ENCODE measurements at places on chromosomes 12 and 14.

GRCh38 chr12:12046401-12046800, 24.3 kb upstream of the BCL2L14 start:
- no peak for DNase-seq

DNA sequence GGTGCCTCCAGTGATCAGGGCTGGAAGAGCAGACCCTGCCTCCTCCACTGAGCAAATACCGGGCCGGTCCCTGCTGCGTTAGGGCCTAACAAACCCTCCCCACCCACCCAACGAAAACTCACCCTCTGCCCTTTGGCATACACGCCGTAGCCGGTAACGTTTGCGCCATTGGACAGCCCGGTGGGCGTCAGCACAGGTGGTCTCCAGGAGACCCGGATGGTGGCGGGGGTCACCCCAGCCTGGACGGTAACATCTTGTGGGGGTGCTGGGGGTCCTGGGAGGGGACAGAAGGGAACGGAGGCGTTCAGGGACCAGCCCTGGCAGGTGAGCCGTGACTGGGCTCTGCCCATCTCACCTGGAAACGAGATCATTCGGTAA, 100.5 kb downstream of the PIWIL1 start:
- DNase-seq = no peak

DNA sequence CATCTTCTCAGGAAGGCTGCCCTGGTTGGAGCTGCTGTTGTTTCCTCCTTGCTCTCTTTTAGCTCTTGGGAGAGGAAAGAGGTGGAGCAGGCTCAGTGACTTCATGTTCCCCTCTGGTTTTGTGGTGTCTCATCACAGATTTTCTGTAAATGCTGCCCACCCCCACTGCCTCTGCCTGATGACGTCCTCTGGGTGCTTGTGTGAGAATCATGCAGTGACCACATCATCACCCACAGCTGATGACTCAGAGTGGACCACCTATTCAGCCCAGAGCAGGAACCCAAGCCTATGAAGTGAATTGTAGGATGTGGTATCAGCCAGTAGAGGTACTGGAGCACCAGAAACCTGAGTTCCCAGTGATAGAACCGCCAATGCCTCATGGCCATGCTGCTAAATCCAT, at the start of gene GZMB:
Gene GZMB (minus strand): TSS at position 33 of the 400 bp plus-strand sequence. CDS start 30 bp downstream, at position 3.
- DNase-seq = no peak

DNA sequence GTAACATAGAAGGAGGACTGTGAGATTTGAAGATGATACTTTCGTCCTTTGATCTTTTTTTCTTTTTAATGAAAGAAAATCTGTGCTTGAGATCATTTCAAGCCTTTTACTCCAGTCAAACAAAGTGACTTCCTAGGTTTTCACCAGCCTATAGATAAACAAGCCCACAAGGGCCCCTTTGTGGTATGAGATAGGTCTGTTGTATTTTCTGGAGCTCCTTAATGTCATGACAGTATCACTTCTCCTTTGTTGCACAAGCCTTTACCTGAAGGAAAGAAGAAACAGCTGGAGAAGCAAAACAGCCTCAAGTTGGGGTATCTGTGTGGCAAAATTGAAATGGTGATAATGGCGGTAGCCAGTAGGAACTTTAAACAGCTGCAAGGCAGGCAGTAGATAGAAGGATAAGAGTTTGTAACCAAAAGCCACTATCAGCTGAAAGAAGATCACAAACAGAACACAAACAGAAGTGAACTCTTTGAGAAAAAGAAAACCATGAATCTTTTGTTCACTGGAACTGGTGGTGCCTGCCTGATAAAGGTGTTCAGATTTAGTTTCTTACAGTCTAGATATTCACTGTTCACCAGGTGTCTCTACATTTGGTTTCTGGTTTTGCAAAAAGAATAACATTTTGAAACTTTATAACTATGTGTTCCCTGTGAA, 96.8 kb downstream of the LGR5 start:
- DNase-seq = no peak

DNA sequence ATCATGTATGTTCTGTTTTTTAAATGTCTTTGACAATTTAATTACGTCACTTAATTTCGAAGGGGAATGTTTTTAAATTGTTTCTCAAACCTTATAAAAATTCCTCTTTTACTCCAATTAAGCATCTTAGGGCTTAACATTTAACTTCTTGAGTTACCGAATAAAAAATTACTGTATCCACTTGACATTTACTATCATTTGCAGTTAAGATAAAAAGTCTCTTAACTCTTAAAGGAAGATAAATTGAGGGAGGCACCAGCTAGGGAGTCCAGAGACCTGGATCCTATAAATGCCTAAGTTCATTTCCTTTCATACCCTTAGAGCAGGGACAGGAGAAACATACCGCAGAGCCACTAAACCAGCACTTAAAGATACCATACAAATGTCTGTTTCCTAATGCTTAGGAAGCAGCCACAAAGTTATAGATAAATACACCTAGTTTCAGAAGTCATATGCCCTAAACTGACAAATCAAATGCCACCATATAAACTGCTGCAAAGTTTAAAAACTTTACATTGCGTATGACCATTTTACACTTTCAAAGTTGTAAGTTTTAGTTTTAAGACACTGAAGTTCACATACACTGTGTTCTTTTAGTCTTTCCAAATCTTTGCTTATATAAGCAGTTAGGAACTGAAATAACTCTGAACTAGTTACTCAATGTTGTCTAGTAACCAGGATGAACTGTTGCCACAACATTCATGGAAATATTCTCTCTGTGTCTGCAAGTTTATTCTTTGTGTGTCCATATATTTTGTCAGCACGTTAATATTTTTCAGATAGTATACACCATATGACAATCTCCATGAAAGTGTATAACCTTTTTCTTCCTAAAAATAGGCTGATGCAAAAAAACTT, 71.2 kb downstream of the GALNT4 start:
- peak; percentile 45 for DNase-seq

DNA sequence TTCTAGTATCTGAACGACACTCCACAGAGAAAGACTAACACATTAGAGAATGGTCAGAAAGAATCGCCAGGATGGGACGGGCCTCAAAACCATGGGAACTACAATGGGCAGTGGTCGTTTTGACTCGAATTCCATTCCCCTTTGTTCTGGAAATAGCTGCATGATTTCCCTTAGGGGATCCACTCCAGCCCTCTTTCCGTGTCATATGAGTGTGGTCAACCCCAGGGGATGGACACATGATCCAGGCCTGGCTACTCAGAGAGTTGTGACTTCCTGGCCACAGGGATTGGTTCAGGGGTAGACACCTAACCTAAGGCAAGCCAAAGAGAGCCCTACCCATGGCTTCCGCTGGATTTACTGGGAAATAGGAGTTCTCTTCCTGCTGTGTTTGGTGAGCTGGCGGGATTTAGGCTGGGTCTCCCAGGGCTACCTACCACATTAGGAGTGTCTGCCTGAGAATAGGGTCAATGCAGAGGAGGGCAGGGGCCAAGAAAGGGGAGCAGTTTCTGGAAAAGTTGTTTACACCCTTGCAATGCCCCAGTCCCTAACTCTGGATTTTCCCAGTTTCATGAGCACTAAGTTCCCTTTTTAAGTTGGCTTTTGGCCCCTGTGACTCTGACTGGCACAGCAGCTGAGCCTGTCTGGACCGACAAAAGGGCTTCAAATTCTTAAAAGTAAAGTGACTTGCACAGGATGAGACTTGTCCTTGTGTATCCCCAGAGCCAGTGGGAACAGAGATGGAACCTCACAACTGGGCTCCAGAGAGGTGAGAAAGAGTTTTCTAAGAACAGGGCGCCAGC, 28.1 kb upstream of the GPATCH2L start:
- no peak for DNase-seq

DNA sequence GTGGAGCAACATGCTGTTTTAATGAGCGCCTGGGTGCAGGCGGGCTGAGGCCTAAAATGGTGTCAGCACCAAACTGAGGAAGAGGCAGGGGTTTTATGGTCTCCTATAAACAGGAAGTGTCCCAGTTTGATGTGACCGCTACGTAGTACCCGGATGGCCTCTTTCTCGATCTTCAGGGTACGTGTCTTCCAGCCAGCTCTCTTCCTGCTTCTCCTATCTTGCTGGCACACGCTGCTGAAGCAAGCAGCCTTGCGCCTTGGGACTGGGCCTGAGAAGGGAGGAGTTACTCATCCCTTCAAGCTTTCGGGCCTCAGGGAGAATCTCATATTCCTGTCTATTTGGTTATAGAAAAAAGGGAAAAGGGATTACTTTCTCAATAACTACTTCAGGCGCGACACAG, 28.2 kb upstream of the RNASE1 start:
- DNase-seq = no peak

- DNase-seq = no peak
Observed at GRCh38 chr14:106551265-106551664, 1024.9 kb downstream of the TMEM121 start.

DNA sequence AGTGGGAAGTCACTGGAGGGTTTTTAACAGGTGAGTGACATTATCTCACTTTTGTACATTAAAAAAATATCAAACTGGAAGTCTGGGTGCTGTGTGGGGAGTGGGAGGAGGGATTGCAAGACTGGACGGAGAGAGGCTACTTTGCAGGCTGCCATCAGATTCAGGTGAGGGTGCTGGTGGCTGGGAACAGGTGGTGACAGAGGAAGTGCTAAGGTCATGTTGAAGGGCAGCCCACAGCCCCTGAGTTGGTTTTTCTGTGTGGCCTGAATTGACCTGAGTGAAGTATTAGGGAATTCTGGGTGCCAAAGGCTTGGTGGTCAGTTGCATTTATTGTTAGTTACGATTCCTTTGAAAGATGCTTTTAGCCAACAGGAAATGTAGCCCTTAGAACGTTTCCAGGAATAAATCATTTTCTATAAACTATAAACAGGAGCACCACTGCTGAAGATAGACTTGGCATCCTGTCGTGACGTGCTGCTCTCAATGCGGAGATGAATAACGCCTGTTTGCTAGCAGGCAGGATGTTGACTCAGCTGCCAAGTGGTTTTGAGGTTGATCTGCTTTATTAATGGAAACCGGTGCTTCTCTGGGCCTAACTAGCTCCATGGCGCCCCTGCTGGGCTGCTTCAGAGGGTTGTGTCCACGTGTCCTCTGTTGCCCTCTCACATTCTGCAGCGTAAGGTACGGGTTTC, 707.5 kb upstream of the TMEM132C start:
- peak; percentile 92 for DNase-seq

DNA sequence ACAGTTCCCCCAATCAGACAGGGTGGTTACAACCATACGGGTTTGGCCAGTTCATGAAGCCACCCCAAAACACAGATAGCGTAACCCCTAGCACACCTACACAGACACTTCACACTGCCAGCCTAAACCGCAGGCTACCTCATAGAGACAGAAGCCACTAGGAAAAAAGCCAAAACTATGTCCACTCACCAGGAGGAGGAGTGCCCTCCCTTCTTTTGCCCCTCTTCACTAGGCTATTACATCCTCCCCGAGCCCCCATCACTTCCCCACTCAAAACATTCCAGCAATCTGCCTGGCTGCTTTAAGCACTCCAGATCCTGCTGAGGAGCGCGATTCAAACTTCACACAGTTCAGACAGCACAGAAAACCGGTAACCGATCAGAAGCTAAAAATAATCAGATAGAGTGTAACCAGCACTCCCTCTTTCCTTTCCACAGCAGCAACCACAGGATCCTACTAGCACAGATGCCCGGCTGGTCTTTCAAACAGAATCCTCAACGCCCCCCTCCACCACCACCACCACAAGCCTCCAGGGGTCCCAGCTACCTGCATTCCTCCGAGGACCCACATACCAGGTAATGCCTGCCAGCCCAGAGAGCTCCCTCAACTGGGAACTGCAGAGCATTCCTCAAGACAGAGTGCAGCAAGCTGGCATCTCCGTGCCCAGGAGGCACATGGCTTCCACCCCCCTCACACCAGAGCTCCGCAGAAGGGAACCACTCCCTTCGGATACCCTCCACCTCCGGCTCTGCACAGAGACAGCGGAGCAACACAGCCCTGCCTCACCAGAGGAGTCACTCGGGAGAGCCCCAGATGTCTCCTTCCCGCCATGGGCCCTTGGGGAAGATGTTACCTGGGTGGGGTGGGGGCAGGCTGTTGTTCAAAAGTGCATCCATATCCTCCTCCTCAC, 1.5 kb downstream of the CHD4 start:
- DNase-seq = no peak

DNA sequence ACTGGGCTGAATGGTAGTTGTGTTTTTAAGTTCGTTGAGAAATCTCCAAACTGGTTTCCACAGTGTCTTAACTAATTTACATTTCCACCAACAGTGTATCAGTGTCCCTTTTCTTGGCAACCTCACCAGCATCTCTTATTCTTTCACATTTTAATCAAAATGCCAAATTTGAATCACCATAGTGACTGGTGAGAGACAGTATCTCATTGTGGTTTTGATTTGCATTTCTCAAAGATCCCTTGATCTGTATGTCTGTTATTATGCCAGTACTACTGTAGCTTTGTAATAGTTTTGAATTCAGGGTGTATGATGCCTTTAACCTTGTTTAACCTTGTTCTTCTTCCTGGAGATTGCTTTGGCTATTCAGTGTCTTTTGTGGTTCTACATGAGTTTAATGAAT, 2.2 kb upstream of the EIF2S3B start:
- DNase-seq = no peak

DNA sequence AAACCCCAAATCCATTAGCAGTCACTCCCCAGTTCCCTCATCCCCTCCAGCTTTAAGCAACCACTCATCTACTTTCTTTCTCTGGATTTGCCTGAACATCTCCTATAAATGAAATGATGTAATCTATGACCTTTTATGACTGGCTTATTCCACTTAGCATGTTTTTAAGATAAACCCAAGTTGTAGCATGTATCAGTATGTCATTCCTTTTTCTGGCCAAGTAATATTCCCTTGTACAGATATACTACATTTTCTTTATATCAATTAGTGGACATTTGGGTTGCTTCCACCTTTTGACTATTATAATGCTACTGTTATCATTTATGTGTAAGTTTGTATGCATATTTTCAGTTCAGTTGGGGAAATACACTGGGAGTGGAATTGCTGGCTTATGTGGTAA, 83.4 kb downstream of the TESC start:
- no peak for DNase-seq

DNA sequence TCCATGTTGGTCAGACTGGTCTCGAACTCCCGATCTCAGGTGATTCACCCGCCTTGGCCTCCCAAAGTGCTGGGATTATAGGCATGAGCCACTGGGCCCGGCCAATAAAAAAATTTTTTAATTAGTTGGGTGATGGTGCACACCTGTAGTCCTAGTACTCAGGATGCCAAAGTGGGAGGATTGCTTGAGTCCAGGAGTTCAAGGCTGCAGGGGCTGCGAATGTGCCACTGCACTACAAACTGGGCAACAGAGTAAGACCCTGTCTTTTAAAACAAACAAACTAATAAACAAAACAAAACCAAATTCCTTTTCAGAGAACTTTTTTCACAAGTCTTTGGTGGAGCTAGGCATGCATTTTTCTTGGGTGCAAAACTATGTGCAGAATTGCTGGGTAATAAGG, 10.1 kb upstream of the SPSB2 start:
- DNase-seq = no peak

DNA sequence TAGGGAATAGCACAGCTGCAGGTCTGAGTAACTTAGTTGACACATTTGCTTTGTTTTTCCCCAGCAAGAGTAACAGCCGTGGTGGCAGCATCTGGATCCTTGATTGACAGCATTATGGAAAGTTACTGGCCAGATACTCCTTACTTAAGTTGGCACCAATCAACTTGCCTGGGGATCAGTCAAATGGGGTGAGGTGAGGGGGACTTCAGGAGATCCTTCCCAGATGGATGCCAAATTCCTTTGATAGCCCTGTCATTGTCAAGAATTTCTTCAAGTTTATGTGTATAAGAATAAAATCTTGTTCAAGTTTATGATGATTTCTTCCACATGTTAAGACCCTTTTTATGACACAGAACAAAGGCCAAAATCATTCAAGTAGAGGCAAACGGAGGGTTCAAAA, 618.4 kb downstream of the SLC6A15 start:
- DNase-seq = no peak

Measured in AG04449 (cell line).